ENCODE measurements at places on chromosomes 11 and 22.

GRCh38 chr11:37512156-37512780, 914.2 kb upstream of the RAG2 start:
- no peak for DNase-seq

GRCh38 chr11:88284336-88285050, 53.0 kb downstream of the CTSC start:
- DNase-seq = no peak

DNA sequence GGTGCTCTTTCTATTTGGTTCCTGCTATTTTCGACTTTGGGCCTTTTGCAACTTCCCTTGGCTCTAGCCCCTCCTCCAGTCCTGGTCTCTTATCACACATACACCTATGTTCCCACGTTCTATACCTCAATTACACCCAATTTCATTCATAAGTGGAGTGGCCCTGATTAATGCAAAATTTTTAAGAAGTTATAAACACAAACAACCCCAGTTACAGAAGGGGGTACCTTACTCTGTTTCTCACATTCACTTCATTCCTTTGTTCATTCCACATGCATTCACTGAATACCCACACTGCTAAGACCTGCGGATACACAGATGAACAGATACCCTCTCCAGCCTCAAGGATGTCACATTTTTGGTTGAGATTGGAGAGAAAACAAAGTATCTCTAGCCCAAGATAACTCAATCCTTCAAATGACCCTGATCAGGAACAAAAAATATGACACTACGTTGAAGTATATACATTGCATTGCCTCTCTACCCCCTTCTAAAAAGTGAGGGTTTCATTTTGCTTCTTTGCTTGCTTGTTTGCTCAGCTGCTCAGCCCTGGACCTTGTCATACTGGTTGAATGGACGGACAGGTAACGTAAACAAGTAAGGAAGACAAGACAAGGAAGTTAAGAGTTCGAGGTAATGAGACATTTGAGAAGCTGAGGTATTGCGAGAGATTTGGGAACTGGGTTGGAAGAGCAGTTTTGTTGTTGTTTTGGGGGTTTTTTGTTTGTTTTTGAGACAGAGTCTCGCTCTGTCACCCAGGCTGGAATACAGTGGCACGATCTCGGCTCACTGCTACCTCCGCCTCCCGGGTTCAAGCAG, 3.6 kb upstream of the VPS37C start:
- DNase-seq = no peak

DNA sequence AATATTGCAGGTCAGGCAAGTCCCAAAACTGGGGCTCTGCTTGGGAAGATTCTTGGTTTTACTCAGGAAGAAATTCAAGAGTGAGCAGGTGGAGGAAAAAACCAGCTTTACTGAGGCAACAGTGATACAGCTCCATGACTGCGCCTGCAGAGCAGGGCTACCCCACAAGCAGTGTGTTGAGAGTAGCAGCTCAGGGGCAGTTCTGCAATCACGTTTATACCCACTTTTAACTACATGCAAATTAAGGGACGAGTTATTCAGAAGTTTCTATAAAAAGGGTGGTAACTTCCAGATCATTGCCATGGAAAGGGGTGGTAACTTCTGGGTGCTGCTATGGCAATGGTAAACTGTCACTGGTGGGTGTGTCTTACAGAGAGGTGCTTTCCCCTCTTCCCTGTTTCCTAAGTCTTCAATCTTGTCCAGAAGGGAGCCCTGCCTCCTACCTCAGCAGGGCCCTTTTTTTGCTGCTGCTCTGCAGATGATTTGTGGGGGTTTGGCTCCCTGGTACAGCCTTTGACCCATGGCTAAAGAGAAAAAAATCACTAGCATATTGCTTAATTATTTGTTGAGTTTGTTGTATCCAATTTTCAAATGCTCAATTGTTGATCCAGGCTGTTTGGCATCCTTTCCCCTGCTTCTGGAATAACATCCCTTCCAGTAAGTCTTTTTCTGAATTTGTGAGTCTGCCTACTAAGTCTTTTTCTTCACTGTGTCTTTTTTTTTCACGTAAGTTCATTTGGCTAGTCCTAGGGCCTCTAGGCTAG, 30.0 kb upstream of the ME3 start:
- DNase-seq = no peak

DNA sequence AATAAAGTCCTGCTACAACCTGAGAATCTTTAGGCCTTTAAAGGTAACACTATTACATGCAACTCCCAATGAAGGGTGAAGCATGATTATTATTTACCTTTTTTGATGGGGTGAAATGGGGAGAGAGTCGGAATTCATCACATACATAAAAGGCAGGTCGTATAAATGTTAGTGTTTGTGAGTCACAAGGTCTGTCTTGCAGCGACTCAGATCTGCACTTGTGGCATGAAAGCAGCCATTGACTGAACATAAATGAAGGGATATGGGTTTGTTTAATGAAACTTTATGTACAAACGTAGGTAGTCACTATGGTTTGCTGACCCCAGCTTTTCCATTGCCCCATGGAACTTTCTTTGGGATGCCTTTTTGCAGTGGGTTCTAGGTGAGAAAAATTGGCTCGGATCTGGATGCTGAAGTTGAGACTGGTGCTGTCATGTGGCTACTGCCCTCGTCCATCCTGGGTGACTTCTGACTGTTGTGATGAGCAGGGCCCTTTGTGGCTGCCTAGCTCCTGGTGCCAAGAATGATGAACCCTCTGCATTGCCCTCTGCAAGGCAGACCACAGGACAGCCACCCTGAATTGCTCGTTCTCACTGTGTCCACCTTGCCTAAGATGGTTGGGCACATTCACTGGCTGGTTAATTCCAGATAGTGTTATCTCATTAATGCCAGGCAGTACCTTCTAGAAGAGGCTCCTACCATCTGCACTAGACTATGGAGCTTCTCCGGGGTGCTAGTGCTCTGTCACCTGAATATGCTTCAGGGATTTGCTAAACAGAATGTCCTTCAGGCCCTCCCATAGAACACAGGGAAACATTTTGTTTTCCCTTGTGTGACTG, 11.3 kb downstream of the GGTLC2 start:
- DNase-seq = no peak

DNA sequence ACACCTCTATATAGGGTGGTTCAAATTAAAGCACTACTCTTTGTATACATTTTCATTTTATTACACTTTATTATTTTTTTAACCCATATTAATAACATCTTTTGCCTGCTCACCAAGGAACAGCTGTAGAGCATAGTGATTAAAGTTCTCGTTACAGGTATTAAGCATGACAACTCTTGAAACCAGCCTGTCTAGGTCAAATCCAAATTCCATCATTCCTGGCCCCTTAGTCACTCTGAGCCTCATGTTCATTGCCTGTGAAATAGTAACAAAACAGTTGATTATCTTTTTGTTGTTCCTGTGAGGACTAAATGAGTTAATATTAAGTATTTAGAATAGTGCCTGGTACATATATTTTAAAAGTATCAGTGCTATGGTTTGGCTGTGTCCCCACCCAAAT, 334.5 kb downstream of the RAB38 start:
- no peak for DNase-seq
